ENCODE measurements at places on chromosomes 16 and 17.

DNA sequence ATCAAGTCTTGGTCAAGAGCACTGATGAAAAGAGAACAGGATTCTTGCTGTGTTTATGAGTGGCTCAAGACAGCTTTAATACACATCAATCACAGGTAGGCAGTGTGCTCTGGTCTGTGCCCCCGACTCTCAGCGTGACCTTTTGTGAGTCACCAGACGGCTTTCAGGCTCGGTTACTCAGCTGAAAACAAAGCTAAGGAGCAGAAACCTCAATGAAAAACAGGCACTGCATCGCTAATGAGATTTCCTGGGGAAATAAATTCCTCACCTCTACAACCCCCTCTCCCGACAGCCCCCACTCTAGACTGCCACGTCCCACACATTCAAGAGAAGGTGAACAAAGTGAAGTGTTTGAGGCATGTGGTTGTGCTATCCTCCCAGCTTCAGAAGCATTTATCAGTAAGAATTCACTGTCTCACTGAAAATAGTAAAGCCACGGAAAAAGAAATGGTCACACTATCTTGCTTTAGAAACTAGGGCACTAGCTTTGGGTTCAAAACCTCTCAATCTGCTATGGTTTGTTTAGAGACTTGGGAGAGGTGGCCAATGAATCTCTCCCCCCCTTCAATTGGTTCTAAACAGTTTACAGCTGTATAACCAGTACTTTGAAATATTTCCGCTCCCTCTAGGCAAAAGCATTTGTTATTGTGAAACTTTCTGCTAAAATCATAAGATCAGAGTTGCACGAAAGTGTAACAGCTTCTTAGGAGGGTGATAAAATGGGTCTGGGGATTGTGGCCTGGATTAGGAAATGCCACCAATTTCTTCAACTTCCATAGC, 199.5 kb upstream of the PMFBP1 start:
- DNase-seq: peak; percentile 70

GRCh38 chr17:50919321-50920040, 53.3 kb upstream of the TOB1 start:
- DNase-seq: peak; percentile 81

DNA sequence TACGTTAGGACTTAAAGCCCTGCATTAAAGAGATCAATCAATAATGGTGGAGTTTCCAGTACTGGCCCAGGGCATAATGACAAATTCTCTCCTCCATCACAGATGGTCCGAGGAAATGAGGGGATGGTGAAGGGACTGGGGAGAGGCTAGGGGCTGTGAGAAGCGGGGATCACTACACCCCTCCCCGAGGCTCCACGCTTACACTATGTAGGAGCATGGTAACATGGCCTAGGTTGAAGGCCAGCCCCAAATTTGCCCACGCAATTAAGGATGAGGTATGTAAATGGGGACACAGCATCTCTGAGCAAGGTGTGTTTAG, 8.0 kb upstream of the AKTIP start:
- no peak for DNase-seq

- DNase-seq: no peak
These were observed 1.7 kb upstream of the GJD3 start for GRCh38 chr17:40366076-40366860.

DNA sequence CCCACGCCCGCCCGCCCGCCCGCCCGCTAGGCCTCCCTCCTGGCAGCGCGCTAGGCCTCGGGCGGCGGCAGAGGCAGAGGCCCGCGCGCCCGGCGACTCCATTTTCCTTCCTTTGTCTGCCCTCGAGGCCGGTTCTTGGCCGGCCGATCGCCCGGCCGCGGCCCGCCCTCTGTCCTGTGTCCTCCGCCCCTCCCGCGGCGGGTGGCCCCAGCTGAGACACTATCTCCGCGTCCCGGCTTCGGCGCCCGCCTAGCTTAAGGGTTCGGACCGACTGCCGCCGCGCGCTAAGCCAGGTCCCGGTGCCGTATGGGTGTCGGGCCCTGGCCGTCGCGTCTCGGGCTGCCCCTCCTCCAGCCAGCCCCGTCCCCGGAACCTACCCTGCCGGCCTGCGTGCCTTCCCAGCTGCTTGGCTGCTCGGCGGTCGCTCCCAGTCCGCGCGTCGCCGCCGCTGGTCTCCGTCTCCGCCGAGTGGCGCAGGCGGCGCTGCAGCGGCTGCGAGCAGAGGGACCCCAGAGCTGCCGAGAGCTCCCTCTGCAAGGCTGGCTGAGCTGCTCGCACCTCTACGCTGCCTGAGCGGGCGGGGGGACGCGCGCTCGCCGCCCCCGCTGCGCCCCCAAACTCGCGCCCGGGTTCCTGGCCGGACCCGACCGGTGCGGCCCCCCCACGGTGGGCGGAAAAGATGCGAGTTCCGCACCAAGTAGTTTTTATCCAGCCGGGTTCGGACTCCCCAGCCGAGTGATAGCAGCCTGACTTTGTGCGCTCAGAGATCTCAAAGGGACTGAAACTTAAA, 787 bp downstream of the CTCF start:
- DNase-seq: peak; percentile 74

DNA sequence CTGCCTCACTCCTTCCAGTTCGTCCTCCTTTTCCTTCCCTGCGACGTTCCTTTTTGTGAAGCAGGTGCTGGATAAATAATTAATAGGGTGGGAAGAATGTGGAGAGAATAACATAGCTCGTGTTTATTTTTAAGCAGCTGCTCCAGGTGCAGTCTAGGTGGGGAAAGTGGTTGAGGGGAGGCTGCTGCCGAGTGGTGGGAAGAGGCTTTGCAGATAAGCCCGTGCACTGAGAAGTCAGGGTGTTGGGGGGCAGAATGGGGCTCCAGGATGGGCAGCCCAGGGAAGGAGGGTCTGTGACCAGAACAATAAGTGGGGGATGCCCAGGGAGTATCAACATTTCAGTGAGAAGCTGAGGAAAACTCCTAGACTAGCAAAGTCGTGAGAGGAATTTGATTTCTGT, 300.5 kb downstream of the CPPED1 start:
- DNase-seq: no peak

Measured in GM23338 (cell line).